Body of pancreas (tissue), 4 donors: ENCODE measurements at places on chromosomes 4 and X. TPM values are rescaled to one million over a fixed set of nuclear protein-coding genes. Genes with fewer than 3 reads are reported as not detected.

GRCh38 chr4:102343964-102344519, 1.2 kb downstream of the SLC39A8 start:
- peak; percentile 79 for DNase-seq
- H3K27ac ChIP-seq = peak overlapping the region; percentile 57
- H3K4me3 ChIP-seq = peak overlapping the region; percentile 52
- no peaks in the 10 kb centered on the region for H3K36me3 ChIP-seq
- peaks cover 37% of the 10 kb centered on the region for H3K4me1 ChIP-seq

GRCh38 chr4:28832444-28832843, 1887.7 kb upstream of the PCDH7 start:
- H3K27me3 ChIP-seq = no peaks in the 10 kb centered on the region
- H3K4me1 ChIP-seq = no peaks in the 10 kb centered on the region
- no peak overlapping the region for H3K27ac ChIP-seq
- H3K36me3 ChIP-seq = no peaks in the 10 kb centered on the region
- DNase-seq = no peak
- no peak overlapping the region for H3K4me3 ChIP-seq

DNA sequence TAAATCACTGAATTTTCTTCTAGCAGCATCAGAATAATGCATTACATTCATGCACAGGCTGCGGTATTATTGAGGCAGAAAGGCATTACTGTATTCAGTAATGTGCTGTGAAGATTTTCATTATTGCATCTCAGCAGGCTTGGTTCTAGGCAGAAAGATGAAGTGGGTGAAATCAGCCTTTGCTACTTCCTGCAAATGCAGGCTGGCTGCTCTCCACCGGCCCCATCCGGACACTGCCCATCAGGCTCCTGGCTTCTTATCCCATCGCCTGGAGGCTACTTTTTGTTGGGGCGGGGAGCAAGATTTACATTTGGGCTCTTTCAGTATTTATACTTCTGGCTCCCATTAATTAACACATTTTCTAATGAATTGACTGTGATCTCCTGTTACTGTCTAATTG, 117.8 kb downstream of the FRAS1 start:
- DNase-seq = no peak
- peaks cover 17% of the 10 kb centered on the region for H3K4me1 ChIP-seq
- no peaks in the 10 kb centered on the region for H3K27me3 ChIP-seq
- H3K4me3 ChIP-seq = no peak overlapping the region

- DNase-seq = no peak
- H3K4me1 ChIP-seq = no peaks in the 10 kb centered on the region
- H3K36me3 ChIP-seq = no peaks in the 10 kb centered on the region
- no peak overlapping the region for H3K27ac ChIP-seq
- no peak overlapping the region for H3K4me3 ChIP-seq
Measured at GRCh38 chrX:149916745-149917392, 12.5 kb upstream of the HSFX4 start.

GRCh38 chr4:53956454-53956853, 108.0 kb downstream of the CHIC2 start:
- no peaks in the 10 kb centered on the region for H3K27me3 ChIP-seq
- DNase-seq = no peak
- no peaks in the 10 kb centered on the region for H3K36me3 ChIP-seq
- H3K27ac ChIP-seq = no peak overlapping the region
- no peak overlapping the region for H3K4me3 ChIP-seq

The PDE6B gene
- 0.26 TPM for total RNA-seq

DNA sequence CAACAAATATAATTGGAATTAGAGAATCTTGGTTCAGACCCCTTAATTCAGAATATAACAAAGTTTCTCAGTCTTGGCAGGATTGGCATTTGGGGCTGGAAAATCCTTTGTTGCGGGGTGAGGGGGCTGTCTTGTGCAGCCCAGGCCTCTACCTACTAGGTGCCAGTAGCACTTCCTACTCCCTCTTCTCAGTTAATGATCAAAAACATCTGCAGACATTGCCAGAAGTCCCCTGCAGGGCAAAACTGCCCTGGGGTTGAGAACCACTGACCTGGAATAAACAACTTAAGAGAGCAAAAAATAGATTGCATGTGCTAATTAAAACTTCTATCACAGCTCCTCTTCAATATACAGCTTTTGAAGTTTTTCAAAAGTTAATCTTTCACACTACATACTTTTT, 36.7 kb upstream of the CXorf38 start:
- no peaks in the 10 kb centered on the region for H3K27me3 ChIP-seq
- no peak overlapping the region for H3K27ac ChIP-seq
- DNase-seq = no peak
- no peaks in the 10 kb centered on the region for H3K36me3 ChIP-seq
- H3K4me1 ChIP-seq = no peaks in the 10 kb centered on the region
- H3K4me3 ChIP-seq = no peak overlapping the region

The CCDC158 gene
- 0.99 TPM for total RNA-seq

DNA sequence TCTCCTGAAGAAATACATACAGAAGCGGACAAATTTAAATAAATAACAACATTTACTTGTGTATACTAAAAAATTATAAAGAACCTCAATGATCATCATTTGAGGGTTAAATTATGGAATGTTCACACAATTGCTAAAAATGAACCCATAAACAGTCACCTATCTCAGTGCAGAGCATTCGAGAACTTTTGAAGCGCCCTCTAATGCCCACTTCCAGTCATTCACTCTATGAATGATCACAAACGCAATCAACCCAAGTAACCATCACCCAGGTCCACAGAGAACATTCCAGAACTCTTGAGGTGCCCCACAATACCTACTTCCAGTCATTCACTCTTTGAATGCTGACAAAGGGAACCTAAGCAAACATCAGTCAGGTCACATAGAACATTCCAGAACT, 103.5 kb upstream of the PLAC1 start:
- no peaks in the 10 kb centered on the region for H3K36me3 ChIP-seq
- H3K27ac ChIP-seq = no peak overlapping the region
- H3K27me3 ChIP-seq = no peaks in the 10 kb centered on the region
- H3K4me3 ChIP-seq = no peak overlapping the region
- H3K4me1 ChIP-seq = no peaks in the 10 kb centered on the region
- no peak for DNase-seq

DNA sequence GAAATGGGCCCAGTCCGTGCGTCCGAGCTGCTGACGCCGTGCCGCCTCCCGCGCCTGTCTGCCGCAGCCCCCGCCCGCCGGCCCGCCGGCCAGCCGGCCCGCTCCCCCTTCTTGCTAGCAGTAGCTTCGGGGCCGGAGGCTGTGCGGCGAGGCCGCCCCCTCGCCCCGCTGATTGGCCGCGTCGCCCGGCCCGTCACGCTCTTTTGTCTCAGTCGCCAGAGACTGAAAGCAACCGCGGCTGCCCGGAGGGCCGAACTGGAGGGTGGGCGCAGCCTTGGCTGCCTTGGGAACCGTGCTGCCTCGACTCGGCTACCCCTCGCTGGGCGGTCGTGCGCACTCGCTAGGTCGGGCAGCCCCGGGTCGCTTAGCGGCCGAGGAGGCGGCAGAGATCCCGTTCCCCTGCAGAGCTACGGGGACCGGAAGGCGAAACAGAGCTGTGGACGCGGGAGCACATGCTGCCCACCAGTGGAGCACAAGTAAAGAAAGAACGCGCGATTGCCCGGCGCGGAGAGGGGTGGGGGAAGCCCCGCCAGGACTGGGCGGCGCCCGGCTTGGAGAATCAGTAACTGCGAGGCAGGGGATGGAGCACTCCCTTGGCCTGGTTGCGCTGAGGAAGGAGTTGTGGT, at the start of gene ZCCHC18:
Gene ZCCHC18, plus strand, starts transcription at position 198 of the 626 bp plus-strand sequence. CDS start 1,589 bp downstream, outside the sequence.
- DNase-seq = peak; percentile 25
- no peaks in the 10 kb centered on the region for H3K4me1 ChIP-seq
- H3K27ac ChIP-seq = peak within 1 kb of the TSS; percentile 21

The PCSK1N gene
- 196 TPM for total RNA-seq

The CFAP47 gene
- not detected for total RNA-seq

GRCh38 chr4:162017863-162018262, 145.9 kb downstream of the FSTL5 start:
- H3K36me3 ChIP-seq = no peaks in the 10 kb centered on the region
- no peak overlapping the region for H3K27ac ChIP-seq
- H3K4me1 ChIP-seq = no peaks in the 10 kb centered on the region
- no peak overlapping the region for H3K4me3 ChIP-seq
- no peaks in the 10 kb centered on the region for H3K27me3 ChIP-seq

- H3K27me3 ChIP-seq = no peaks in the 10 kb centered on the region
- no peaks in the 10 kb centered on the region for H3K36me3 ChIP-seq
- H3K27ac ChIP-seq = no peak overlapping the region
- no peak for DNase-seq
- H3K4me3 ChIP-seq = no peak overlapping the region
Measured at GRCh38 chr4:8739317-8739716, 132.3 kb downstream of the HMX1 start.

GRCh38 chr4:154124539-154125255, 335.8 kb upstream of the SFRP2 start:
- no peak overlapping the region for H3K4me3 ChIP-seq
- no peak for DNase-seq
- no peak overlapping the region for H3K27ac ChIP-seq
- H3K27me3 ChIP-seq = no peaks in the 10 kb centered on the region
- no peaks in the 10 kb centered on the region for H3K36me3 ChIP-seq
- H3K4me1 ChIP-seq = no peaks in the 10 kb centered on the region

The CXorf65 gene
- total RNA-seq = not detected

GRCh38 chrX:15883540-15883863, 28.9 kb upstream of the AP1S2 start:
- no peaks in the 10 kb centered on the region for H3K27me3 ChIP-seq
- no peak overlapping the region for H3K4me3 ChIP-seq
- H3K36me3 ChIP-seq = no peaks in the 10 kb centered on the region
- no peak overlapping the region for H3K27ac ChIP-seq
